ENCODE measurements at places on chromosomes 3 and 15.
A peak's percentile ranks its signal among the peaks of the same experiment; 100 is the strongest.

- no peak for DNase-seq
Measured at GRCh38 chr3:52167240-52167639, 13.0 kb upstream of the POC1A start.

GRCh38 chr15:41972253-41973242 is at the start of gene EHD4:
Gene EHD4, minus strand, starts transcription at chr15:41972557. Its CDS starts 63 bp downstream, at chr15:41972494.
- peak; percentile 99 for DNase-seq

GRCh38 chr3:195767792-195768191 is 43.9 kb downstream of the MUC4 start:
- DNase-seq: no peak

GRCh38 chr3:24780991-24781390 is 286.3 kb upstream of the THRB start:
- DNase-seq: no peak

GRCh38 chr3:85846940-85847339 is 888.2 kb downstream of the CADM2 start:
- no peak for DNase-seq

- no peak for DNase-seq
Measured at GRCh38 chr15:57665939-57666338, 40.6 kb upstream of the POLR2M start.

DNA sequence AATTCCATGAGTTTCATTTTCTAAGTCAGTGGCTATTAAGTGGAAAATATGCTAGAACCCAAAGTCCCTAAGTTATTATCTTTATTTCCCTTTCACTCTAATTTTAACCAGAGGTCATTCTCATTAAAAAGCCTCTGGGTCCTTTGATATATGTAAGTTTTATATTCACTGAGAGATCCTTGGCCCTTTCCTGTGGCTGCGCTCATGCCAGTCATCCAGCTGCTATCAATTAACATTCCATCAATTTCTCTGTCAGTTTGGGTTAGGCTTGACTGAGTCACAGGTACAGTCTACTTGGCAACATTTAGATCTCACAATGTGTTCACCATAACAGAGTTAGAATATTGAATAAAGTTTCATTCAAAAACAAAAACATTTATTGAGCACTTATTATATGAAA is 58.0 kb upstream of the FBN1 start:
- DNase-seq: no peak
